ENCODE measurements at places on chromosomes 2 and 18.

DNA sequence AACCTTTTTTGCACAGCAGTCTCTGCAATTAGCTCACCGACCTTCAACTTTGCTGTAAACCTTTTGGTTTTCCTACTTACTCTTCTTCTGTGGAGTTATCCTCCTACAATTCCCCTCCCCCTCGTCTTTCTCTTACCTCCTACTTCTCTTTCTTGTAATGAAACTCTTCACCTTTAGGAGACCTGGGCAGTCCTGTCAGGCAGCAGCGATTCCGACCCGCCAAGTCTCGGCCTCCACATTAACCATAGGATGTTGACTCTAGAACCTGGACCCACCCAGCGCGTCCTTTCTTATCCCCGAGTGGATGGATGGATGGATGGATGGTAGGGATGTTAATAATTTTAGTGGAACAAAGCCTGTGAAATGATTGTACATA, 8.3 kb downstream of the TBR1 start:
- DNase-seq: no peak

DNA sequence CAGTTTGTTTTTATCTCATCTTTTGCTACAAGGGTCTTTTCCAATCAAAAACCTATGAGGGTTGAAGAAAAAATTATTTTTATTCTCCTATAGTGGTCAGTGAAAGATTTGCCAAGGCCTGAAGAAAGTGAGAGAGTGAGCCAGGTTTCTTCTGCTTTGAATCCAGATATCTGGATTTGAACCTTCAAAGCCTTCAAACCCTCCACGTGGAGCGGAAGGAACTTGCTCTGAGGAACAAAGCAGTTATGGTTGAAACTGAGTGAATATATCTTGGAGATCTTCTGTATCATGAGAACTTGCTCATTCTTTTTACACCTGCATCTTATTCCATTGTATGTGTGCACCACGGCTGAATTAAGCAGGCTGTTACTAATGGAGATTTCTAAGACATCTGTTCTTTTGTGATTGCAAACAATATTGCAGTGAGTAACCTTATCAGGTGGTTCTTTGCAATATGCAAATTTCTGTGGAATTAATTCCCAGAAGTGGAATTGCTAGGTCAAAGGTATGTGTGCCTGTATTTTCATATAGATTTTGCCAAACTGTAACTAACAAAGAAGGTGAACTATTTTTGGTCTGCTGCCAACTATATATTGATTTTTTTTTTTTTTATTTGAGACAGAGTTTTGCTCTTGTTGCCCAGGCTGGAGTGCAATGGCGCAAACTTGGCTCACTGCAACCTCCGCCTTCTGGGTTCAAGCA, 147.9 kb downstream of the B3GNT2 start:
- no peak for DNase-seq

DNA sequence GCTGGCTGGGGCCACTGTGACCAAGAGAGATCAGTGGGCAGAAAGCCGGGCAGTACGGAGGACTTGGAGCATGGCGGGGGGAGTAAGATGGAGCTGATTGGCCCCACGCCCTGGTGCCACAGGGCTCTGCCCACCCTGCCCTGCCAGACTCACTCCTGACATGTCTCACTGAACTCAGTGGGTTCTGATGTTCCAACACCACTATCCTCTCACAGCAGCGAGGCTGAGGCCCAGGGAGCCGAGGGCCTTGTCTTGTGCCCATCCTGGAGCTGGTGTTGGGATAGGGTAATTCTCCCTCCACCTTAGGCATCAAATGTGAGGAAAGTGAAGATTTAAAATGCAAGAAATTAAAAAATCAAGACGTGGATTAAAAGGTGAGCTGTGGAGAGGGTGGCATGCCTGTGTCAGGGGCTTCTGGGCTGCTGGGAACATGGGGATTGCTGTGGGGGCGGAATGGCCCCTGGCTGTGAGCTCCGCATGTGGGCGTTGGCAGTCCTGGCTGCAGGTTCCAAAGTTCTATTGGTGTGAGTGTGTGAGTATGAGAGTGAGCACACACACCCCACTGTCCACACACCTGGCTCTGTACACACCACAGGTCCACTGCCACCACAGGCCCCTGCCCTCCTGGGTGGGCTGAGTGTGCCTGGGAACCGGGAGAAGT, 283.5 kb upstream of the HS6ST1 start:
- no peak for DNase-seq

DNA sequence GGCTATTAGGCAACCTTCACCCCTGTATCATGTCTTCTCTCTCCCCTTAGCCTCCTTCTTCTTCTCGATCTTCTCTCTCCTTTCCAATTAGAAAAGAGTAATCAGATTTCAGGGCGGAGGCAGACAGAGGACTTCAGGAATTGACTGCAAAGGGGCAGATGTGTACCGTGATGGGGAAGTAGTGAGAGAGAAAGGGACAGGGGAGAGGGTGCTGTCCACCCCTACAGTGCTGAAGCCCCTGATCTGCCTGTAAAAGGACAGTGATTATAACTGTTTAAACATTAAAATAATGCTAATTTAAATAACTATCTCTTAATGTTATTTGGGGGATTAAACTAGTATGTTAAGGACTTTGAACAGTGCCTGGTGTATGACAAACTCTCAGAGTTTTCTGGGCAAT, 178.5 kb downstream of the ACTR3 start:
- DNase-seq: no peak

GRCh38 chr18:28946471-28946870, 769.5 kb upstream of the CDH2 start:
- no peak for DNase-seq

GRCh38 chr2:23642516-23642915, 257.5 kb downstream of the KLHL29 start:
- no peak for DNase-seq

- DNase-seq: no peak
These were observed 1425.7 kb downstream of the DSC3 start for GRCh38 chr18:29616867-29617266.

- no peak for DNase-seq
These were observed 32.3 kb downstream of the ITGB1BP1 start for GRCh38 chr2:9390991-9391390.

DNA sequence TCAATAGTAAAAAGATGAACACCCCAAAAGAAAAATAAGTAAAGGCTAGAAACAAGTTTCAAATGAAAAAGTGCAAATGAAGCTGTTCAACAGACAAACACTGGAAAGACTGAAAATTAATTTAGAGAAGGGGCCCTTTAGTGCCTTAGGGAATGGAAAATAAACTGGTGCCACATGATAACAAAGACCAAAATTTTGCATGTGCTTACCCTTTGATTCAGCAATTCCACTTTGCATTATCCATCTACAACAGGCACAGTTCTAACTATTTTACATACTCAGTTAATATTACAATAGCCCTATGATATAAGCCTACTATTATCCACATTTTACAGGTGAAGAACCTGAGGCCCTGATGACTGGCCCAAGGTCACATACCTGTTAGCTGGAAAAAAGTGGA, 183.9 kb downstream of the NBAS start:
- DNase-seq: no peak

GRCh38 chr2:46793423-46794416, 121.9 kb downstream of the MCFD2 start:
- no peak for DNase-seq

- no peak for DNase-seq
These were observed 112.0 kb upstream of the PNPT1 start for GRCh38 chr2:55805686-55806085.

GRCh38 chr2:191679818-191680600, 2.1 kb downstream of the NABP1 start:
- DNase-seq: no peak

- no peak for DNase-seq
These were observed 16.0 kb upstream of the SNORC start for GRCh38 chr2:232854082-232854481.

- no peak for DNase-seq
These were observed 30.1 kb upstream of the FAM117B start for GRCh38 chr2:202604699-202605098.

GRCh38 chr2:95026471-95027368, 1.2 kb downstream of the MAL start:
- no peak for DNase-seq

DNA sequence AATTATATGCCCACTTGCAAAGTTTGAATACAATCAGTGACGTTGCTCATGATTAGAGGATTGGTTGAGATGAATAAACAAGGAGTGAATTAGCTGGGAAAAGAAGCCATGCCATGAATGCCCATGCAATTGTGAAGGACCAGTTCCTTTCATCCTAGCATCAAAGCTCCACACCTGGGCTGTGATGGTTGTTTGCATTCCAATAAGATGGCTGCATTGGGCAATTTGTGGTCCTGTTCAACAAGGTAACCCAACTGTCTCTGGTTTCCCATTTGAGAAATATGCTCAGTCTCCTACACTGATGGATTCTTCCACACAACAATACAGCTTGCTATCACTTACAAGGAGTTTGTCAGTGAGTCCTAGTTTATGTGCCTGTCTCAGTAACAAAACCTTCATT, 550.2 kb downstream of the STK39 start:
- no peak for DNase-seq

DNA sequence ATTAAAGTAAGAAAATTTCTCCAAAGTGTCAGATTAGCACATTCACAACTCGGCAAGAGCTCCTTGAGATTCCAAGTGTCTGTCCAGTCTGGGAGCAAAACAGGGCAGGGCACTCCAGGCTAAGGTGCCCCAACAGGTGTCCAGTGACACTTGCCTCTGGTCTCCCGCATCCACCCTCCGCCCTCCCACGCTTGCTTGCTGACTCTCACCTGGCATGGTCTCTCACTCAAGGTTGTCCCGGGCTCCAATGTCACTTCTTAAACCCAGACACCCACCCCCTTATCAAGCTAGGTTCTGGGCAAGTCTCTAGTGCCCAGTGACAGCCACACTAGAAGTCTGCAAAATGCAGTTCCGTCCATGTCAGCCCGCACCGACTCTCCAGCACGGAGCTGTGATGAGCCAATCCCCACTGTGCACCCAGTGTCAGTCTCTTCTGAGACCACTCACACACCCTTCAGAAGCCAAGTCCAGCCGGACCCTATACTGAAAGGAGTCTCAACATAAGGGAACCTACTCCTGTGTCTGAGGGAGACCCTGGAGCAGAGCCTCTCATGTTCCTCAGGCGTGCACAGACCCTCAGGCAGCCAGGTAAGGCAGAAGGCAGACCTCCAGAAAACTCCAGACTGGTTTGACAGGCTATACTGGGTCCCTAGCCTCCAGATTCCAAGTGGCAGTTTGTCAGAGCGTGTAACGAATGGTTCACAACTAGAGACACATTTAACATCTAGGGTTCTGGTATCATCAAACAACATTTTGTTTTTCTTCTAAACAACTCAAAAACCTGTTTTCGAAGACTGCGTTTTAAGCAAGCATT, 45.6 kb downstream of the HDLBP start:
- no peak for DNase-seq

DNA sequence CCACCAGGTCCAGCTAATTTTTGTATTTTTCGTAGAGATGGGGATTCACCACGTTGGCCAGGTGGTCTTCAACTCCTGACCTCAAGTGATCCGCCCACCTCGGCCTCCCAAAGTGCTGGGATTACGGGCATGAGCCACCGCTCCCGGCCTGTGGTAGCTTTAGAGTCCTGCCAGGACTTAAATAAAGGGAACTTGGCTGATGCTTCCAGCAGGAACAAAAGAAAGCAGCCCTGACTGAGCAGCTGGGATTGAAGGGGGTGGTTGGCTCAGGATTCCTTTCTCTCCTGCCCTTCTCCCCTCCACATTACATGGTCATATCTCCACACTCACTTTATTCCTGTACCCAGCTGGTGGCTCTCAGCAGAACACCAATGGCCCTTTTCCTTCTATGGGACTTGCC, 20.0 kb downstream of the EFHD1 start:
- no peak for DNase-seq

- DNase-seq: no peak
These were observed 141.1 kb downstream of the RBMS1 start for GRCh38 chr2:160352500-160352899.

DNA sequence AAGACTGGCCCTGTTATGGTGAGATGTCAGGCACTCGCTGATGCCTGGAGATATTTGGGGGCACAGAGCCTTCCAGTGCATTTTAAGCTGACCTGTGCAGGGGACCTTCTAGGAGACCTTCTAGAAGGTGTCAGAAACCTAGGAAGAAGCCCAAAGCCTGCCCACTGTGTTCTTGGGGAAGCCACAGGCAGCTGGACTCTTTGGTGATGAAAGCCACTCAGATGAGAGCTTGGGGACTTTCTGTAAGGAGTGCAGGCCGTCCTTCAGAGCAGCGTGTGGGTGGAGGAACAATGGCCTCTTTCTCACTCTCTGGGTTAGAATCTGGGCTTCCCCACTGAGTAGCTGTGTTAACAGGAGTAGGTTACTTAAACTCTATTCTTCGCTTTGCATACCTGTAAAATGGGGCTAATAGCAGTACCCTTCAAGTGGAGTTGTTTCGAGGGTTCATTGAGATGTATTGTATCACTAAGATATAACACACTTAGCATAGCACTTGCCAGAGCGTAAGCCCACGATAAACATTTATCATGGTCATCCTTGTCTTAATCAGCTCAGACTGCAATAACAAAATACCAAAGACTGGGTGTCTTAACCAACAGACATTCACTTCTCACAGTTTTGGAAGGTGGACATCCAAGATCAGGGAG, 322.3 kb upstream of the EPAS1 start:
- no peak for DNase-seq

- DNase-seq: no peak
These were observed 316 bp downstream of the WDR12 start for GRCh38 chr2:202911203-202911511.

- no peak for DNase-seq
These were observed 1.6 kb downstream of the ZNF516 start for GRCh38 chr18:76493213-76494161.

DNA sequence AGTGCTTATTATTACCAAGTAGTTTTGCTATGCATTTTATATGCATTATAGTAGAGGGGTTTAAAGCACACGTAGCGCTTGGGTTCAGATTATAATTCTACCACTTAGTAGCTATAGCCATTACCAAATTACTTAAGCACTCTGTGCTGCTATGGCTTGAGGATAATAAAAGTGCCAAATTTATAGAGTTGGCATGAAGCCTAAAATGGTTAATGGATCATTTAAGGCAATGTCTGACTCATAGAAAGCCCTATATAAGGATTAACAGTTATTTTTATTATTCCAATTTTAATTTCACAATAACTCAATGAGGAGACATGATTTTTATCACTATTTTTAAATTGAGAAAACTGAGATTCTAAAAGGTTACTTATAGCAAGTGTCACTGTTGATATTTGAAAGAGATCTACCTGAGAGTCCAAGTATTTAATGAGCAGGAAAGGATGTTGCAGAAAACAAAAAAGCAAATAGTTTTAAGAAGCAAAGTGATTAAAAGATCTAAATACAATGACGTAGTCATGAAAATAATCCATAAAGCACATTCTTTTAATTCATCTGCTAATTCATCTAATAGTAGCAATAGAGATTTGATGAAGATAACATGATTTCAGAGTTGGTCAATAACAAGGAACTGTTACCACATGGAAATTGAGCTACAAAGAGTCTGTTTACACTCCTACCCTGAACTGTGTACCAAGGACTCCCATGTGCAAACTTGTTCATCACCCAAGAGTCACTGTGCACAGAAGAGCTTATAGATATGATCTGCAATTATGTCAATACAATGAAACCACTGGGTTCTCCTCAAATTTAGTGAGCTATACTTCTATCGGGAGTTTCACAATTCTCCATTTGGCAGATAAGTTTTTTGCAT, 78.8 kb upstream of the DTNA start:
- no peak for DNase-seq

- no peak for DNase-seq
These were observed 30.6 kb downstream of the SCN3A start for GRCh38 chr2:165173215-165173614.

- DNase-seq: no peak
These were observed 20.4 kb downstream of the FAM178B start for GRCh38 chr2:96965781-96966514.

All from activated CD4-positive, alpha-beta T cell treated with anti-CD3 and anti-CD28 coated beads for 1 hour (primary cell).